ENCODE measurements at places on chromosomes 11 and 22. TPM values are rescaled to one million over a fixed set of nuclear protein-coding genes. Genes with fewer than 3 reads are reported as not detected.

C11orf42 gene
- not detected for total RNA-seq

TREH gene
- 0.05 TPM for total RNA-seq

CADM1 gene
- 14.6 TPM for total RNA-seq

GRM5 gene
- not detected for total RNA-seq

Measured in A172 (cell line).